Panc1 (cell line): ENCODE measurements at places on chromosomes 3 and 15. TPM values are rescaled to one million over a fixed set of nuclear protein-coding genes. Genes with fewer than 3 reads are reported as not detected.

DNA sequence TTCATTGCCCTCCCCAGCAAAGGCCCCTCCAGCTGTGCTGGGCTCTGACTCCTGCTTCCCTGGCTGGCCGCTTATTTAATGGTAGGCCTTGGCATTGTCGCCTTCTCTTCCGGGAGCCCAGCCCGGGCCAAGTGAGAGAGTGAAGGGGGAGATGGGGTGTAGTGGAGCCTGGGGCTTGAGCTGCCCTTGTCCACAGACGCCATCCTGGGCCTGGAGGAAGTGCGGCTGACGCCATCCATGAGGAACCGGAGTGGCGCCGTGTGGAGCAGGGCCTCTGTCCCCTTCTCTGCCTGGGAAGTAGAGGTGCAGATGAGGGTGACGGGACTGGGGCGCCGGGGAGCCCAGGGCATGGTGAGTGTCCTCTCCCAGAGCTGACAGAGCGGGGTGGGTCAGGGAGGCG, 3.3 kb downstream of the LMAN1L start:
- DNase-seq, result no peak

DNA sequence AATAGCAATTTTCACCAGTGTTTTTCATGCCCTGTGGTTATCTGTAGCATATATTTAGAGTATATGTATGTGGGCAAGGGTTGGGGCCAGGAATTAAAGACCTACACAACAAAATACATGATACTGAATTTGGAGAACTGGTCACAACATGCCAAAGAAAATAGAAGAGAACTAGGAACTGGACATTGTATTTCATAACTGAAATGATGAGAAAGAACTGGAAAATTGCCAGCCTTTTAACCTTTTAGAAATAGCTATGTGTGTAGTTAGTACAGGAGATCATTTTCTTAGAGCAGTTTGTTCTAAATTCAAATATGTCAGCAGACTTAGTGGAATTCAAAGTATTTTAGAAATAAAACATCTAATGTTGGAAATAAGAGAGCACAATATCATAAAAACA, 227.1 kb upstream of the CGNL1 start:
- DNase-seq, result no peak

DNA sequence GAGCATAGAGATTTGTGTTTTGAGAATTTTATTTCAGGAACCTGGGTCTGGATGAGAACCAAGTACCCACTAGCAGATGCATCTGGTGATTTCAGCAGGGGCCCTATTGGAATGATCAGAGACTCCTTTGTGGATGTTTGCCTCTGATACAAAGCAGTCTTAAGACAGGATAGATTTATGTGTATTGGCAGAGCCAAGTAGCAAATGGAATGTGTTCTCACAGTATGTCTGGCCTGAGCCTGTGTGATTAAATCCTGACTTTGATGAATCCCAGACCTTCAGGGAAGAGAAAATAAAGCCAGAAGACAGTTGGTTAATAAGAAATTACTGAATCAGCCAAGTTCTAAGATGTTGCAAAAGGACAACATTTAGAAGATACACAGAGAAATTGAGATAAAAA, 755.5 kb upstream of the SEMA6D start:
- no peak for DNase-seq

DNA sequence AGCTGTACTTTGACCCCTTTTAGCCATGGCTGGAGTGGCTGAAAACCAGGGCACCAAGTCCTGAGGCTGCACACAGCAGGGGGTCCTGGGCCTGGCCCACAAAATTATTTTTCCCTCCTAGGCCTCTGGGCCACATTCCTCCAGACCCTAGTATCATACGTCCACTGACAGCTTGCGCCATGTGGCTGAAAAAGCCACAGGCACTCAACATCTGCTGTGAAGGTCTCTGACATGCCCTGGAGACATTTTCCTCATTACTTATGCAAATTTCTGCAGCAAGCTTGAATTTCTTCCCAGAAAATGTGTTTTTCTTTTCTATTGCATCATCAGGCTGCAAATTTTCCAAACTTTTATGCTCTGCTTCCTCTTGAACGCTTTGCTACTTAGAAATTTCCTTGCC, 239.0 kb downstream of the SQOR start:
- no peak for DNase-seq

DNA sequence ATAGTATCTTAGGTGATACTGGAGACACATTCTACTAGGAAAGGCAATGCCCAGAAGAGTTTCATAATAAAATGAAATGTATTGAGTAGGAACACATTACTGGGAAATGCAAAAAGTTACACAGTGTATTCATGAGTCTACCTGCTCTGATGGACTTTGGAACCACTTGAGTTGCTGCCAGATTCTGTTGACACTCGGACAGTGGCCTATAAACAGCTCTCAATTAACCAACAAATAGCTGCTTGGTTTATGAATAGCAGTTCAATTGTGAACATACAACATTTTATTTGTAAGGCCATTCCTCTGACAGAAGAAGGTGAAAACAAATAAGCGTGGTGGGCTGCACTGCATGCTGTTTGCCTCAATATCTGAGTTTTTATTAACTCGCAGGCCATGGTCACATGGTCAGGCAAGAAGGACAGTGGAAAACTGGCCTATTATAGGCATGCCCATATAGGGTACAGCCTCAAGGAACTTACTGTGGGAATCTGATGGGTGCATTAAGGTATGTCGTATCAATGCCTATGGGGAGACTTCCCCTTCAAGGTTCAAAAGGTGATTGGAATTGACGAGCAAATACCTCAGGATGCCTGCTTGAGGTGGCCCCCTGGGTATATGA, 66.2 kb downstream of the C3orf80 start:
- DNase-seq, result no peak

DNA sequence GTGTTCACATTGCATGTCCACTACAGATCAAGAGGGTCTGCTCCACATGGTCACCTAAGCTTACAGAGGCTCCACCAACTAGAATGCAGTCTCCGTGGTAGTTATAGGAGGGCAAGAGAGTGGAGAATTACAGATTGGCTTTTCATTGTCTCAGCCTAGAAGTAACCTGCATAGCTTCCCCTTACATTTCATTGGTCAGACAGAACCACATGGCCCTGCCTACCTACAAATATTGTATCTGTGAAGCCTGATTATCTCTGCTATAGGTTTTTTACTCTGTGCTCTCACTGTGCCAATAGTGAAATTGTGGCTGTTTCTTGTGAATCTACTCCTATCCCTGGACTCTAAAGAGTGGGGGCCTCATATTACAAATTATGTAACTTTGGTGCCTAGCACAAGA, 2.5 kb upstream of the TLNRD1 start:
- no peak for DNase-seq

- DNase-seq, result no peak
Observed at GRCh38 chr3:165532851-165533250, 304.4 kb downstream of the BCHE start.

- DNase-seq, result no peak
Observed at GRCh38 chr15:89077750-89078149, 10.5 kb upstream of the ABHD2 start.

GRCh38 chr3:165640970-165641369, 196.3 kb downstream of the BCHE start:
- DNase-seq, result no peak

Gene STT3B
- total RNA-seq, result 105 TPM

Gene ZBTB47
- 3.6 TPM for total RNA-seq

Gene PLA2G4D
- not detected for total RNA-seq

Gene LRRC3B
- not detected for total RNA-seq

Gene MYO5C
- total RNA-seq, result 28.2 TPM

Gene XCR1
- total RNA-seq, result not detected

Gene SLCO2A1
- total RNA-seq, result 0.62 TPM
